Right atrium auricular region (tissue), 2 donors: ENCODE measurements at places on chromosomes 3 and 15.

DNA sequence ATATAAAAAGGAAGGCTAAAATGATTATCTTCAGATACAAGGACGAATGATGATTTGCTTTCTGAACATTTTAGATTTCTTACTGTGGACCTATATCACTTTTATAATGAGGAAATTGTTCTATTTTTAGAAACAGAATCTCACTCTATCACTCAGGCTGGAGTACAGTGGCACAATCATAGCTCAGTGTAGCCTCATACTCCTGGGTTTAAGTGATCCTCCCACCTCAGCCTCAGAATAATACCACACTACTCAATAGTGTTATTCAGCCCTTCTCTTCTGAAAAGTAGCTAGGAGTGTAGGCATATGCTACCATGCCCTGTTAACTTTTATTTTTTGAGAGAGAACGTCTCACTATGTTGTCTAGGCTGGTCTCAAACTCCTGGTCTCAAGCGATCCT lies 15.8 kb downstream of the DNAJC13 start:
- no peak for DNase-seq

GRCh38 chr3:186095561-186096081 lies 13.3 kb downstream of the ETV5 start:
- no peak for DNase-seq

DNA sequence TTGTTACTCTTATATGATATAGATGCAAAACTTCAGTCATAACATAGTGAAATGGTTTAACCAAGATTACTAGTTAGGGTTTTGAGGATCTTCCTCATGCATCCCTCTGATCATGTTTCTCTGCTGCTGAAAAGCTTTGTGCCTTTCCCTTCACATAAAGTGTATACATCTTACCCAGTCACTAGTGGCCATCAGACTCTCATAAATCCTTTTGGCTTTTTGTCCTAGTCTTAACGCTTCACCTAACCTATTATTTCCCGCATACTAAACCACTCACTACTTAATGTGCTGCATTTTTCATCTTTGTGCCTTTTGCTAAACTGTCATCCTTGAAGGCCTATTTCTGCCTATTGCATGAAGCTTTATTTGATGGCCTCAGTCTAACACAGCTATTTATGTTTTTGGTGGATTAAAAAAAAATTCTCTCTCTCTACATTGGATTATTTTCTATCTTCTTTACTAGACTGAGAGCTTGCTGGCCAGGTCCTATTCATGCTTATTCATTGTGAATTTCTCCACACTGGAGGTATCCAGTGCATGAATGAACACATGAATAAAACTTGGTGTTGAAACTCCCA lies 717.6 kb upstream of the GOLIM4 start:
- no peak for DNase-seq

DNA sequence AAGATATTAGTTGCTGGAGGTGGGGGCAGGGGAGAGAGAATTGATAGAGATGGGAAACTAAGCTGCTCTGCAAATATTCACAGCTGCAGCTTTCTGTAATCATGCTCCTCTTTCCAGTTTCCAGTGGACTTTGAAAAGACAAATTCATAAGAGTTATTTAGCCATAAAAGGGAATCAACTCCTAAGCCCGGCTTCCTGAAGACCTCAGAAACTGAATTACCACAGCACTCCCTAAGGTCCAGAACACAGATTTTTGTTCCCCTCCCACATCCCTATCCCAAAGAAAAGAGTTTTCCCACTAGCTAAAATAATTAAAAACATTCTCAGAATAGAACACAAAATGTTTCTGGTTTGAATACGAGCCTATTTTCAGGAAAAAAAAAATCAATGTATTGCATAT lies 871.8 kb upstream of the NR2F2 start:
- DNase-seq: no peak

GRCh38 chr3:184745526-184745925 lies 33.7 kb upstream of the MAGEF1 start:
- DNase-seq: no peak

DNA sequence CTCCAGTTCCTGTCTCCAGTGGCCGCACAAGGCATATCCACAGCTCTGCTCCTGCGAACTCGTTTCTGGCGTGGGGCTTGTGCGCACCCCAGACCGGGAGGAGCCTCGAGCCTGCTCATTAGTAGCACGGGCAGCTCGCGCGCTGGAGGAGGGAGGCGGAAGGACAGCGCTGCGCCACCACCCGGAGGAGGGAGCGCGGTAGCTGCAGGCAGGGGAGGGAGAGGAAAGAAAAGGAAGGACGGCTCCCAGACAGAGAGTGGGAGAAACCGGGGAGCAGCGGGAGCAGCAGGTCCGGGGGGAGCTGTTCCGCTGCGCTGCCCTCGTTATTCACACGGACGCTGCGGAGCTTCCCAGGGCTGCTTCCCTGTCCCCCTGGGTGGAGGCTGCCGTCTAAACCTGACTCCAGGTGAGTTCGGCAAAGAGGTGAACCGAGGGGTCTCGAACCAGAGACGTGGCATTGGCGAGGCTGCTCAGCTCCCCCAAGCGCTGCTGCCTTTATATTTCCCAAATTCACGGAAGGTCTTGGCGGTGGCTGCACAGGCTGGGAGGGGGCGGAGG lies 121.3 kb upstream of the ZNF717 start:
- DNase-seq: no peak

DNA sequence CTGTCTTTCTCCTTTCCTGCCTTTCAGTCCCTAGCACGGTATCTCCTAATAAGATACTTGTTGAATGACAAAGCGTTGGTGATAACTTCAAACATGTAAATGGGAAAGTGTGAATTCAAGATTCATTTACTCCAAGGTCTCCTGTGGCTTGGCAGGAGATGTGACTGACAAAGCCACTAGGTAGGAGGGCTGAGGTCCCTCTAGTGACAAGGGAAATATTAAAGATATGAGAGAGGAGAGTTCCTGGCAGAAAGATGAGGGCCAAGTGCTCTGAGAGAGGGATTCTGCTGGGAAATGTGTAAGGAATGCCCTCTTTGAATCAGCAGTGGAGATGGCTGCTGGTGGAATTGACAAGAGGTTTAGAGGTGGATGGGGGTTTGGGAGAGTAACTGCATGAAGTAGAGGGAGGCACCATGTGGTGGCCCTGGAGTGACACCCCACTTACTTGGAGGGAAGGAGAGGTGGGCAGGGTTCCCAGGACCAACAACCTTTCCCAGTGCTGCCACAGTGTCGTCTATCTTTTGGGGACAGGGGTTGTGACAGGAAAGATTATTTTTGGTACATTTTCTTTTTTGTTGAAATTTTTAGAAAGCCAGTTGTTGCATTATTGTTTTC lies 43.0 kb upstream of the SCAANT1 start:
- DNase-seq: no peak

DNA sequence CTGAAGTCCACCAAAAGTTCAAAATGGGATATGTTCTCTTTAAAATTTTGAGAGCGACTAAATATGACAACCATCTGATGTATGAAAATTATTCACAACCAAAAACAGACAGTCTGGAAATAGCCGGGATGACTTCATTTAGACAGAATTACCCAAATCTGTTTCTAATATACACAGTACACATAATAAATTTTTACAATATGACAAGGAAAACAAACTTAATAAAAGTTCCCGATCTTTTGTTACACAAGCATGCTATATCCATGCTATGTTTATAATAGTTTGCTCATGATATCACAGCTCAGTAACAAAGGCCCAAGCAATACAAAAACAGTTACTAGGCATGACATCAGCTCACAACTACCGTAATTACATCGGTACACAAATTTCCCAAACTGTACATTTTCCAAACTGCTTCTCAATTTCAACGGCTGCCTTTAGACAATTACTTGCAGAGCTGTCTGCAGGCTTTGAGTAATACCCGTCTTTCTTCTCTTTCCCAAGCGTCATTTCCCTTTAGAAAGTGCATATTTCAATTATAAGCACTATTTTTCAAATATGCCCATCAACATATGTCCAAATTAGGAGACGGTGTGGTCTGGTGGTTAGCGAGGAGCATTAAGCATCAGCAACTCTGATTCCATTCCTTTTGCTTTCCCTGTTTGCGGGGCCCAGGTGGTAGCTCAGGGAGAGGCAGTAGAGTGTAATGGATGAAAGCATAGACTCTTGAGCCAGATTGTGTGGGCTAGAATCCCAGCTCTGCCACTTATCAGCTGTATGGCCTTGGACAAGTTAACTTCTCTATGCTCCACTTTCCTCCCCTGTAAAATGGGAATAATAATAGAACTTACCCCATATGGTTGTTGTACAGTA lies 481.2 kb downstream of the FOXP1 start:
- no peak for DNase-seq

GRCh38 chr3:119817583-119818363 lies 35.9 kb downstream of the NR1I2 start:
- DNase-seq: no peak

GRCh38 chr15:66486887-66487286 lies 10.7 kb downstream of the SNAPC5 start:
- no peak for DNase-seq

DNA sequence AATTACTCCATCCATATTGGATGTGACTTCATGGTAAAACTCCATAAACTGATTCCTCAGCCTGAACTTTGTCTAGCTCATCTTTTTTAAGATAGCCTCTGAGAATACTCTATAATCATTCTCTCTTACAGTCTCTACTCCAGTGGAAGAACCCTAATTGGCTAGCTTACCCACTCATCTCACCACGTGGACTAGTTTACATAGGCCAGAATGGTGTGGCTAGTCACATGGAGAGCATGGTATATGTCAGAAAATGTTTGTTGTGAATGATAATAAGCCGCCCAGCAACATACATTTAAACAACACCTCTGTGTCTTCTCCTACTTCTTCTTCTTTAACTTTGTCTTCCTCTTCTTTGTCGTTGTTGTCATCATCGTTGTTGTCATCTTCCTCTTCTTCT lies 389.2 kb upstream of the LRRC3B start:
- no peak for DNase-seq

GRCh38 chr3:19428729-19429128 lies 280.4 kb downstream of the KCNH8 start:
- DNase-seq: no peak

GRCh38 chr3:175670557-175670956 lies 811.4 kb downstream of the NAALADL2 start:
- DNase-seq: no peak

GRCh38 chr3:22121068-22121701 lies 370.2 kb upstream of the ZNF385D start:
- no peak for DNase-seq

GRCh38 chr3:48474619-48475018 lies 28.1 kb downstream of the ATRIP start:
- DNase-seq: no peak

DNA sequence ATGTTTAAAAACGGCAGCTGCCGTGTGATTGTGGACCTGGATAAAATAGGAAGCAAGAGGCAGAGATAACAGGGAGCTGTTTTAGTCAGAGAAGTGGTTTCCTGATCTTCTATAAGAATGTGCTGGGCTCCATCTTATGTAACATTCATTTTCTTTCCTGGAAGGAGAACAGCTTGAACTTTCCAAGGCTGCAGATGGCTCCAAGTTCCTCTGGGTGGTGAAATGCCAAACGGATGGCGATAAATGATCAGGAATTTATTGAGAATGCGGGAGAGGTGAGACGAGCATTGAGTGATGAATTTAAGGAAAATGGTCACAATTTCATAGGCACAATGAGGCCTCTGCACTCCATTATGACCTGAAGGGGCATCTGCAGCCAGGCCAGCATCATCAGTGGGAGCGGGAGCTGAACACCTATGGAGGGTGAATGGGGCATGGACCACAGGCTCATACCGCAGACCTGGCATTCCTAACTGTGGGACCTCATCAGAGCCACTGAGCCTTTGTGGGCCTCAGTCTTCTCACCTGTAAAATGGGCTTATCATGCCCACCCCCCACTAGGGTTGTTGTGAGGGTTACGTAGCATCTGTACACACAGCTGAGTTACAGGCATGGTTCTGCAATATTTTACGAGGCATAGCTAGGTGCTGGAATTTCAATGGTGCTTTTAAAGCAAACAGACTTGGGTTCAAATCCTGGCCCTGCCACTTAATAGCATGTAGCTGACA lies 17.1 kb downstream of the MGLL start:
- no peak for DNase-seq

GRCh38 chr15:37031198-37031597 lies 69.2 kb downstream of the MEIS2 start:
- no peak for DNase-seq

DNA sequence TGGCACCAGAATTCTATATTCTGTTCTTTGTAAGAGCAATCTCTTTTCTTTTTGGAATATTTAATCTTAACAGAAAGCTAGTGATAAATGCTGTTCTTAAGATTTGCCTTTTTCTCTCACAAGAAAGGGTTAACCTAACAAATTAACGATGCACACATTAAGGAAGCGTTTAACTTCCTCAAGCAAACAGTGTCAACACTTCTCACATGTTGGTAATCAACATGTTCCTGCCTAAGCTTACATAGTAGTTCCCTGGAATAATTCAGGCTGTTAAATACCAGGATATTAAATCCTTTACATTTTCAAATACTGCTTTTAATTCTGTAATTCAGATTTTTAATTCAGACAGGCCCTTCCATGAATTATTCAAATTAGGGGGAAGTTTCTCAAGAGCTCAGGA lies 67.4 kb upstream of the RPL35A start:
- no peak for DNase-seq

- DNase-seq: no peak
Observed at GRCh38 chr3:69959581-69959980, 40.0 kb upstream of the SAMMSON start.

DNA sequence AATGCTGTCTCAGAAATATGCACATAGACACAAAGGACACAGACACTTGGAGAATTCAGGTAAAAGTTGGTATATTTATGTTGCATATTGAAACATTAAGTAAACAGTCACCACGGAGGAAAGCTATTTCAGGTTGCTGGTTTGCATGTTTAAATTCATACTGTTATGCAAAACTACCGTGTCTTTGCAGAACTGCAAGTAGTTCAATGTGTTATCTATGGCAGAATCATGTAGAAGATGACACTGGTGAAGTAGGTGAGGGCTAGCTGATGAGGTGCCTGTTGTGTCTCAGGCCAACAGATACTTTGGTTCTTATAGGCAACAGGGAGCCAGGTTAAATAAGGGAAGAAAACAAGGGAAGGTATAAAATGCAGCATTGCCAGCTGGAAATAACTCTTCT lies 511.3 kb downstream of the DIPK2A start:
- DNase-seq: no peak

DNA sequence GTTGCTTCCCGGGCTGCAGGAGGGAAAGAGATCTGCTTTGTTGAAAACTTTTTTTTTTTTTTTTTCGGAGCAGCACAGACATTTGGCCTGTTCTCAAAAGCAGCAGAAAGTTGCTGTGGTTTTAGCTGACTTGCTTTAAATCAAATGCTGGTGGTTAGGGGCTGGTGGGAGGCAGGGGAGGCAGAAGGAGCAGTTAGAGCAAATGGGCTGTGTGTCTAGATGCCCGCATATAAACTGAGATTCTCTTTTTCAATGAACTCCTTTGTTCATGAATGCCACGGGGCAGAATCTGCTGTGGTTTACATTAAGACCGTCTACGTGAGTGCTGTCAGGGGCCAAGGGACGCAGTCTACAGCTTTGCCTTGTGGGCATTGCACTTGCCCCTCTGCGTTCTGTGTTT lies 95.9 kb downstream of the FLNB start:
- DNase-seq: no peak

- no peak for DNase-seq
Observed at GRCh38 chr3:59289831-59290230, 240.0 kb upstream of the CFAP20DC start.
